Mesothelial cell of epicardium (in vitro differentiated cells): ENCODE measurements at places on chromosomes 3 and 15. TPM values are rescaled to one million over a fixed set of nuclear protein-coding genes. Genes with fewer than 3 reads are reported as not detected.
A peak's percentile ranks its signal among the peaks of the same experiment; 100 is the strongest.

- no peak for DNase-seq
Observed at GRCh38 chr3:192875971-192876565, 41.6 kb downstream of the MB21D2 start.

DNA sequence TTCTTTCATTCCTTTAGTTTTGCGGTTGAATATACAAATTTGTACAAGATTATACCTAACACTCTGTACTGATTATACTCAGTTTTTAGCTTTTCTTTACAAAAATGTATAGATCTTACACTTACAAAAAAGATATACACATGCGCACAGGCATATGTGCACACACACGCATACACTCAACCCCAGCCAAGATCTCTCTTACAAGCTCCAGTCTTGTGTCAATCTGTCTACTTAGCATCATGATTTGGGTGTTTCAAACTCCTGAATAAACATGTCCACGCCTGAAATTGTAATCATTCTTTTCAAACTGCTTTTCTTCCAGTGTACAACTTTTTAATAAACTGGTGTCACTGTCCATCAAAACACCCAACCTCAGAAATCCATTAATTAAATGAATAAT, 180.7 kb downstream of the NAALADL2 start:
- no peak for DNase-seq

The SEMA6D gene
- 52.0 to 58.3 TPM (median 54.3 TPM) in 3 replicates for total RNA-seq

- no peak for DNase-seq
Observed at GRCh38 chr3:98954242-98954641, 52.7 kb upstream of the DCBLD2 start.

The EFCC1 gene
- total RNA-seq, result 0.29 to 0.67 TPM (median 0.31 TPM) in 3 replicates

The GOLGA6D gene
- 0.16 to 0.18 TPM in 2 of 3 replicates, not detected in the other for total RNA-seq

DNA sequence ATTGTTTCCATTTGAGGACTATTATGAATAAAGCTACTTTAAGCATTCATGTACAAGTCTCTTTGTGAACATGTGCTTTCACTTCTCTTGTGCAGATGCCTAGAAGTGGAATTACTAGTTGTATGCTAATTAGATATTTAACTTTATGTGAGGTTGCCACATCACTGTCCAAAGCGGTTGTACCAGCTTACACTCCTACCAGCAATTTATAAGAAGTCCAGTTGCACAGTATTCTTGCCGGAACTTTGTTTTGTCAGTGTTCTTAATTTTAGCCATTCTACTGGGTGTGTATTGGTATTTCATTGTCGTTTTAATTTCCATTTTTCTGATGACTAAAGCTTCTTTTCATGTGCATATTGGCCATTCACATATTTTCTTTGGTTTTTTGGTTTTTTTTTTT, 29.1 kb downstream of the SEMA3G start:
- no peak for DNase-seq

The TAMM41 gene
- 27.4 to 30.9 TPM (median 27.7 TPM) in 3 replicates for total RNA-seq

The RBP2 gene
- total RNA-seq, result not detected in 3 replicates

DNA sequence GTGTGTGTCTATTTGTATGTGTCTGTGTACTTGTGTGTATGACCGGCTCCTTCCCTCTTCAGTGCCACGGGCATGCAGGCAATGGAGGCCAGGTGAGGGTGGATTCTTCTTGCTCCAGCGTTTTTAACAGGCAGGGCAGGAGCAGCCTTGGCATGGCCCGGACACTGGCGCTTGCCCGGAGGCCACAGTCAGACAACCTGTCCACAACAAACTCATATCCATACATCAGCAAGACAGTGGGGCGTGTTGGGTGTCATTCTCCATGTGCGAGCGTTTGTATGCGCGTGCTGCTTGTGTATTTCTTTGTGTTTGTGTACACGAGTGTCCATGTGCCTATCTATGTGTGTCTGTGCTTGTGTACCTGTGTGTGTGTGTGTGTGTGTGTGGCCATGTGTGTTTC, 29.8 kb downstream of the PTH1R start:
- DNase-seq, result no peak

The HSPBAP1 gene
- total RNA-seq, result 10.4 to 11.3 TPM (median 11.1 TPM) in 3 replicates

DNA sequence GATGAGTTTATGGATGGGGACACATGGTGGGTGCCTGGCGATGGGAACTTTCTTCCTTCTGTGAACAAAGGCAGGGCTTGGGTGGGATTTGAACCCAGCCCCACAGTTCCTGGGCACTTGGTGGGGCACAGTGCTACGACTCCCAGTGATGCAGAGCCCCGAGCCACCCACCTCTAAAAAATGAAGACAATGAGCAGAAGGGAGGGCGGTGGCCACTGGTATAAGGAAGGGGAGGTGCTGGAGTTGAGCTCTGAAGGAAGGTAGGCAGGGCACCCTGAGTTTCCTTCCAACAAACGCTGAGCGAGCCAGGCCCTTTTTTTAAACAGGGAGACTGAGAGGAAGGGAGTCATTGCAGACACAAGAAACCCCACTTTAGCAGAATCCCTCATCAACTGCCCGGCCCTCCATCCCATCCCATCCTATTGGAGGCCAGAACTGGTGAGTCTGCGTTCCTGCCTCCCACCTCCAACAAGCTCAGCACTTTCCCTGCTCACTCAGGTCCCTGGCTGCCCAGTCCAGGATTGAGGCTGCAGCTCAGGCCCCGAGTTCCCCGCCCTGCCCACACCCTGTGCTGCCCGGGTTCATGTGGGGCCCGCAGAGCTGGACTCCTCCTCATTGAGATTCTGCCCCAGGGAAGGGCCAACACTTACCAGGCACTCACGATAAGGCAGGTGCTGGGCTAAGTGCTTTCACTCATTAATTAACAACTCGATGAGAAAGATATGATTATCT, 57.3 kb downstream of the LINGO1 start:
- no peak for DNase-seq

- no peak for DNase-seq
Observed at GRCh38 chr3:9795207-9795606, 2.3 kb downstream of the ARPC4 start.

The SLC12A1 gene
- 0.13 to 0.31 TPM (median 0.14 TPM) in 3 replicates for total RNA-seq

- DNase-seq, result no peak
Observed at GRCh38 chr15:78629031-78629715, 8.4 kb upstream of the CHRNA3 start.

DNA sequence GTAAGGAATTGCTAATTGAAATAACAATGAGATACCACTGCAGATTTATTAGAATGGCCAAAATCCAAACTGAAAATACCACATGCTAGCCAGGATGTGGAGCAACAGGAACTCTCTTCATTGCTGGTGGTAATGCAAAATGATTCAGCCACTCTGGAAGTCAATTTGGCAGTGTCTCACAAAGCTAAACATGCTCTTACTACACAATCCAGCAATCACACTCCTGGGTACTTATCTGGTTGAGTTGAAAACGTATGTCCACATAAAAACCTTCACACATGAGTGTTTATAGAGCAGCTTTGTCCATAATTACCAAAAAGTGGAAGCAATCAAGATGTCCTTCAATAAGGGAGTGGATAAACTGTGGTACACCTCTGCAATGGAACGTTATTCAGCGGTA, 113.3 kb downstream of the SMAD6 start:
- DNase-seq, result no peak

The PLA1A gene
- total RNA-seq, result not detected in 3 replicates

DNA sequence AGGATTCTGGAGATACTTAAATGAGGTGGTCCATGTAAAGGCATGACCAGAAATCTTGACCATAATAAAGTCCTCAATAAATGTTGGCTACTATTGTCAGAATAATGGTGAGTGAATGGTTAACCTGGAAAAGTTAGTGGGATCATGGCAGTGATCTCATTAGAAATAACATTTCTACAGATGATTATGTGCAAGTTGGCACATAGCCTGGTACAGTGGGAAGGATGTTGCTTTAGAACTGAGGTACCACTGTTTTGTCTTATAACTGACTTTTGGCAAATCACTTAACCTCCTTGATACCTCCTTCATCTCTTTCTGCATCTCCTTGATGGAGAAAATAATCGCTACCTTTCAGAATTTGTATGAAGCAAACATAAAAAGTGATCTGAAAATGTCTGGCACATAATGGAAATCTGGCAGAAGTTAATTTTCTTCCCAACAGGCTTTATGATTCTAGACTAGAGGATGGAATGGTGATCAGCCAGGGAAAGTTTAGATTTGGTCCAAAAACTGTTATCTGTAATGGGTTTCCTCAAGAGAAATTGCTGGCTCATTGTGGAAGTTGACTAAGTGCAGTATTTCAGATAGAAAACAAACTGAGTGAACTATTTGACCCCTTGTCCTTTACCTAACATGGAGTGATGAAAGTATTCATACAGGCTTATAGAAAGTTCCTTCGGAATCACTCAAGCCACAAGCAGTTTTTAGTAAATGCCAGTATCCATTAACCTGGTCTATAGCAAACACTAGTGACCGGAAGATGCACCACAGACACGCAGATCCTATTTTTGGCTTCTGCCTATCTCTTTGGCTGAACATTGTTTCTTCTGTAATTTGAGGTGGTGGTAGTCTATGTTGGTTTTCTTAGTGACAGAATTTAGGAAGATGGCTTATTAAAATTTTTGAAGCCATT, 449.6 kb upstream of the TGFBR2 start:
- no peak for DNase-seq

GRCh38 chr3:42072831-42073301, 18.3 kb upstream of the TRAK1 start:
- no peak for DNase-seq

The EPM2AIP1 gene
- total RNA-seq, result 37.3 to 40.2 TPM (median 39.4 TPM) in 3 replicates

DNA sequence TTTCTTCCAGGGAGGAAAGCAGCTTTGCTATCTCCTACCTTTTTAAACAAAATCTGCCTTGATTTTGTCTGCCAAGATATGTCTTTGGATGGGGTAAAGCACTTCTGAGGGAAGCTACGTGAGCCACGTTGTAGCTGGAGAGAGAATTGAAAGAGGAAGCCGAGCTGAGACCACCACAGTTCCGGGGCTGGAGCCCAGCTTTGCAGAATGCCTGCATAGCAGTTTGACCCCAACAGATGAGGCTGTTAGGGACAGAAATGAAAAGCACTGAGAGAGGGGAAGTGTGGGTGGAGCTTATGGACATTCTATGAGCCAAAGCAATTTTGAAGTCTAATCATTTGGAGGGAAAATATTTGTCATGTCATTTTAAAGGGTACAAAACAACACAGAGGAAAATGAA, 45.4 kb downstream of the LIPC start:
- DNase-seq, result no peak

GRCh38 chr15:25796395-25796794, 66.7 kb downstream of the ATP10A start:
- DNase-seq, result peak; percentile 21

The BAHD1 gene
- 23.8 to 25.0 TPM (median 23.9 TPM) in 3 replicates for total RNA-seq

DNA sequence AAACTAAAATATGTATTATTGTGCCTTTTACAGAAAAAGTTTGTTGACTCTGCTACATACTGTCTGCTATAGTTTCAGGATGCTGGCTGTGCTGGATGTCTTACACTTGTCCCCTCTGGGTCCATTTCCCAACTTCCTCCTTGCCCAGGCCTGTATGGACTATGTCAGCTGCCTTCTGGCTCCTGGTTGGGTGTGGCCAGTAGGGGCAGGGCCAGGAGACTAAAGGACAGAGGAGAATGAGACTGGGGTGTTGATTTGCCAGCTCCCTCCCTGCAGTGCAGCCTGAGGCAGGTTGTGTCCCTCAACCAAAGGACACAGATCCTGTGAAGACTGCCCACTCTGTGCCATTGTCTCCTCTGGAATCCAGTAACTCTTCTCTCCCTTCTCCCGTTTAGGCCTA, 90.6 kb upstream of the UBE2E2 start:
- DNase-seq, result no peak

DNA sequence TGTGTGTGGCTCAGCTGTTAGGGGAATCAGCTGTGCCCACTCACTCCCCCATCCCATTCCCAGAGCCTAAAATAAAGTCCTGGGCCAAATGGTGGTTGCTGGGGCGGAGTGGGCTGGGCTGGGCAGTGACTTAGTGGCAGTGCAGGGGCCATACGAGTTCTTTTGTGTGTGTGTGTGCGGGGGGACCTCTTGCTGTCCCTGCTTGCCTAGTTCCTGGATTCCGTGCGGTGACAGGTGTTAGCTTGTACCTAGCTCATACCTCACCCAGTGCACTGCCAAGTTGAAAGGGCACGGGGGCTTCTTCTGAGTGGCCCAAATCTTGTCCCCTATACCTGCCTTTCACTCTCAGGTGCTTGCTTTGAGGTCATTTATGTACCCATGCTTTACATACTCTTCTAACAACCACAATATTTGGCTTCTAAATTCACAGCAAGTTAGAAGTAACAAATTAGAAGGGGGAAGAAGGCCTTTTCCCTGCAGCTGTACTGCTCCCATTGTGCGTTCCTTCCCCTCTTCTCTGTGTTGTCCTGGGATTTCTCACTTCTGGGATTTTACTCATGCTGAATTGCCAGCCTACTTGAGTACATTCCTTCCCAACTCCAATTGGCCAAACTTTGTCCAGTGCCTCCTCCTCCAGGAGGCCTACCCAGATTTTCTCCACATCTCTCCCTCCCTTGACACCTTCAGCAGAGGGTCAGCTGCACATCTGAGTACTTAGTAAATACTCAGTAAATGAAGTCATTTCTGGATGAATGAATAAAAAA, 66.3 kb upstream of the POLG start:
- no peak for DNase-seq

The GOLGA8S gene
- 0.47 to 0.50 TPM (median 0.47 TPM) in 3 replicates for total RNA-seq

The PARP6 gene
- total RNA-seq, result 127 to 138 TPM (median 134 TPM) in 3 replicates

DNA sequence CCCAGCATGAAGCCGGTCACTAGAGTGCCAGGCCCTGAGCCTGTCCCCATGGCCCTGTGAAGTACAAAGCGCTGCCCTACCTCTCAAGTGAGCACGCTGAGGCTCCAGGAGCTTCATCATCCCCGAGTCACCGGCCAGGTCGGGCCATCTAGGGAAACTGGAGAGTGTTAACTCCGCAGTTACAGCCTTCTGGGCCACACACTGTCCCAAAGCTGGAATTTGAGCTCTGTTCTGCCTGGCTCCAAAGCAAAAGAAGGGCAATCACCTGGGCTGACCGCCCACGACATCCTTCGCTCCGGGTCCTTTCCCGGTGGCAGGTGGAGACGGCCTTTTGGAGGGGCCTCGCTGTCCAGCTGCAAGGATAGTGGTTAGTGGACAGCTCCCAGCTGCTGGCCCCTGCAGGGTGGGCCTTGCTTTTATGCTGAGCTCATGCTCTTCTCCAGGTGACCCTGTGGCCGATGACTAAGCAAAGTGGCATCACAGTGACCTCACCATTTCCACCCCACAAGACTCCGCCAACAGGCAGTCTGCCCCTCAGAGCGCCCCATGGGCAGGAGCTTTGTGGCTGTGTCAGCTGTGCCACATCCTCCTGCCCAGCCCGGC, 3.5 kb upstream of the MUC4 start:
- DNase-seq, result no peak

The ZNF774 gene
- 7.4 to 10.0 TPM (median 8.0 TPM) in 3 replicates for total RNA-seq

DNA sequence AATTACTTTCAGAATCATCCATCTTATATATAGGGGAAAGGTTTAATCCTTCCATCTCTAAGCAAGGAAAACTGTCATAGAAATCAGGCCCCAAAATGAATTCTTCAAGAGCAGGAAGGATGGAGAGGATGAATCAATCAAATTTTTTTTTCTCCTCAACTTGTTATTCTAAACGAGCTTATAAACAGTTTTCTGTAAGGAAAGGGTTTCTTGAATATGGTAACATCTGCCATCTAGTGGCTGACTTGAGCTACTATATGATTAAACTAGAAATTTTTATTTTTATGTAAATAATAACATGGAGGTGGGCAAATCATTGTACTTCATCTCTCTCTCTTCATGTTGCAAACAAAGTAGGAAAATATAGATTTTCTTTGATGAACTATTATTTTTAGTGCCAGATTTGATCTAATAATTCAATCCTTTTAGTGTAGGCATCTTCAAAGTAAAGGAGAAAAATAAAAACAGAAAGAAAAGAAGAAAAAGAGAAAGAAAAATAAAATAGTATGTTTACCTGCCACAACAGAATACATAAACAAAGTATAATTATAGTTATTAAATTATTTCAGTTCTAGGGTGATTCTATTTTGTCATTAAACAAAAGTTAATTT, 146.6 kb downstream of the SERPINI1 start:
- no peak for DNase-seq
